Activated naive CD8-positive, alpha-beta T cell treated with anti-CD3 and anti-CD28 coated beads, Interleukin-2, amount 10 ng/mL, durations not matched to agents 7 days and 5 days (primary cell): ENCODE measurements at places on chromosomes 1 and 21. TPM values are rescaled to one million over a fixed set of nuclear protein-coding genes. Genes with fewer than 3 reads are reported as not detected.

The DENND2D gene
- 293 TPM for total RNA-seq

The LCE3E gene
- total RNA-seq, result not detected

GRCh38 chr21:42174173-42174572 is 44.8 kb upstream of the ABCG1 start:
- DNase-seq, result no peak

GRCh38 chr1:215488850-215489249 is 78.3 kb upstream of the KCTD3 start:
- DNase-seq, result no peak

DNA sequence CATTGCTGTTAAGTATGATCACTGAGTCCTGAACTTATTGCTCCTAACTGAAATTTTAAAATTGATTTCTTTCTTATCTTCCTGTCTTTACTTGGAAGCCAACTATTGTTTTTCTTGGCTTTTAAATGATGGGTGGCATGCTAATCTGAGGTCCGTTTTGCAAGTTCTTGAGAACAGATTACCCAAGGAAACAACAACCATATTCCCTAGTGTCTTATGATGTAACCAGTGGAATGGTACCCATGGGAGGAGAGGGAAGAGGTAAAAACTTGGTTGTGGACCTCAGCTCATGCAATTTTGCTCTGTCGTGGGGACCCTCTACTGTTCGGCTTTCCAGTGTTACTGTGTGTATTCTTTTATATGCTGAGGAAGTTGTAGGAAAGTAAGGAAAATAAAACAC is 454.8 kb upstream of the ADAMTS5 start:
- DNase-seq, result no peak
